Stimulated activated CD4-positive, alpha-beta T cell treated with anti-CD3 and anti-CD28 coated beads, Interleukin-15, amount 100 ng/mL, for 1 hour (primary cell): ENCODE measurements at places on chromosomes 1 and 21.

DNA sequence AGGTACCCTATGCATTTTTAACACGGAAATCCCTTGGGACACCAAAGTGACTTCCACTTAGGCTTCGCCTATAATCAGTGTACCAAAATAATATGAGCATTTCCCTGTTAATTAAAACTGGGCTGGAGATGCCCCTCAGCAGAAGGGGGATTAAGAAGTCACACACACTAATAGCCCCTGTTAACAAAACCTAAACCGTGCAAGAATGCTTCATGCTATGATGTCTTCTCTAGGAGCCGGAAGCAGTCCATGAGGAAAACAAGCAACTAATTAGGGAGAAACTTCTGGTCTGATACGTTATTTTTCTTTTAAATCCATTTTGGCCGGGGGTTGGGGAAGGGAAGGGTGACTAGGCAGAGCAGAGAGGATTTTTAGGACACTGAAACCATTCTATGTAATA lies 123.4 kb downstream of the ESRRG start:
- no peak for DNase-seq

GRCh38 chr1:91374086-91374485 lies 30.6 kb downstream of the HFM1 start:
- no peak for DNase-seq

- DNase-seq: no peak
Observed at GRCh38 chr1:157739229-157739901, 37.6 kb downstream of the FCRL2 start.

- DNase-seq: peak; percentile 11
Observed at GRCh38 chr1:166479052-166479631, 312.3 kb upstream of the FAM78B start.

GRCh38 chr1:206935491-206936067 lies 10.7 kb downstream of the PIGR start:
- DNase-seq: no peak

- DNase-seq: no peak
Observed at GRCh38 chr1:179228783-179229213, 679 bp downstream of the ABL2 start.

- no peak for DNase-seq
Observed at GRCh38 chr1:220500372-220500771, 27.6 kb upstream of the MARK1 start.

- no peak for DNase-seq
Observed at GRCh38 chr1:200053646-200054045, 26.1 kb downstream of the NR5A2 start.

DNA sequence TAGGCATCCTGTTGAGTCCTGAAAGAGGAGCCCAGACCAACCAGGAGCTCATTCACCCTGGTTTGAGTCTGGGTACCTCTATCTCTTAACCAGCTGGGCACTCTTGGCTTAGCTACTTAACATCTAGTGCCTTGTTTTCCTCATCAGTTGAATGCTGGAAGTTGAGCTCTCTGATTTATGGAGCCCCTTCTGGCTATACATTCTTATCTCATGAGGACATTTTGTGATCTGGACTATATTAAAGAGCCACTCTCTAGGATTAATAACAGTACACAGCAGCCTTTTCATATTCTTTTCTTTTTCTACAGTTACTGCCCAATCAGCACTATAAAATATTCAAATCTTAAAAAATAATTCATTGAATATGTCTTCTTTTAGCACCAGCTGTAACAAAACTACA lies 296.9 kb upstream of the RUNX1 start:
- no peak for DNase-seq

DNA sequence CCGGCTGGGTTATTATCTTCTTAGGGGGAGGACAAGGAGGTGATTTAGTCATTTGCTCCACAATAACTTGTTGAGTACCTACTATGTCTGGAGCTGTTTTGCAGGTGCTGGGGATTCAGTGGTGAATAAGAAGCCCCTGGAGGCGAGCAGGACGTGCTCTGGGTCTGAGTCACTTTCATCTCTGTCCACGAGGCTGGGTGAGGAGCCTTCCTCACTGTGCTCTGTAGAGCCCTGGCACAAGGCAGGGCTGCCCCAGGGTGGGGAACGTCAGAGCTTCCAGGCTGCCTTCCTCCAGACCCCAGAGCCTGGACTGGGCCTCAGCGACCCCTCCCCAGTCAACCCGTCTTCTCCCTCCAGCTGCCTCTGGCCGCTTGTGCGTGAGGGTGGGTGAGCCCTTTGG lies 2.5 kb upstream of the PADI6 start:
- no peak for DNase-seq

DNA sequence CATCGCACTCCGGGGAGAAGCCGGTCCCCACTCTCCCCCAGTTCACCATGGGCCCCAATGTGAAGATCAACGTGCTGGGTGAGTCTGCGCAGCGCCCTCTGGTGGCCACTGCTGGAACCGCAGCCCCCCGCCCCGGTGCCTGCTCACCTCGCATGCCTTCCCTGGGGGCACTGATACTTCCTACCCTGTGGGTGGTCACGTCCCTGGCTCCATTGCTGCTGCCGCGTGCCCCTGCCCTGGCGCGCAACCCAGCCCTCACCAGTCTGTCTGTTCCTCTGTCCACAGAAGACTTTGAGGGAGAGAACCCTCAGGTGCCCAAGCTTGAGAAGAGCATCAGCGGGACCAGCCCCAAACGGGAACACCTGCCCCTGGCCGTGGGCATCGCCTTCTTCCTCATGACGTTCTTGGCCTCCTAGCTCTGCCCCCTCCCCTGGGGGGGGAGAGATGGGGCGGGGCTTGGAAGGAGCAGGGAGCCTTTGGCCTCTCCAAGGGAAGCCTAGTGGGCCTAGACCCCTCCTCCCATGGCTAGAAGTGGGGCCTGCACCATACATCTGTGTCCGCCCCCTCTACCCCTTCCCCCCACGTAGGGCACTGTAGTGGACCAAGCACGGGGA lies 7.6 kb downstream of the EFNA3 start:
- DNase-seq: peak; percentile 63
